NCI-H524 treated with DMSO at 0.1 percent for 48 hours (cell line): ENCODE measurements at places on chromosomes 1 and 21.

GRCh38 chr1:12585536-12585935 lies 32.5 kb downstream of the DHRS3 start:
- no peak for DNase-seq

- no peak for DNase-seq
Observed at GRCh38 chr1:45973121-45973520, 159.3 kb downstream of the PIK3R3 start.

DNA sequence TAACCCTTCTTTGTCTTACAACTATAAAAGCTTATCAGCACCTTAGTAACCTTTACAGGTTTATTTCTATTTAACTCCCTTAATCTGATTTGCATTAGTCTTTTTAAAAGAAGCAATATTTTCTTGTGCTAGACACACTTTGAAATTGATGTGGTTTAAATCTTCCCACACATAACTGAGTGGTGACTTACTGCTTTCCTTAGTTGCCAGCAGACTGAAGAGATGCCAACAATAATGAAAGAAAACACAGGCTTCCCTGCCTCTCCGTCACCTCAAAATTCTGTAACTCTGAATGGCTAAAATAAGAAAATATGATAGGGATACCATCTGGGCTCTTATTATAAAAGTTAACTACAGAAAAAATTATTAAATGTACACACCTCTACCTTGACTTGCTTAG lies 196.8 kb downstream of the PTBP2 start:
- DNase-seq = no peak

GRCh38 chr21:20720623-20721022 lies 277.6 kb upstream of the NCAM2 start:
- DNase-seq = no peak

DNA sequence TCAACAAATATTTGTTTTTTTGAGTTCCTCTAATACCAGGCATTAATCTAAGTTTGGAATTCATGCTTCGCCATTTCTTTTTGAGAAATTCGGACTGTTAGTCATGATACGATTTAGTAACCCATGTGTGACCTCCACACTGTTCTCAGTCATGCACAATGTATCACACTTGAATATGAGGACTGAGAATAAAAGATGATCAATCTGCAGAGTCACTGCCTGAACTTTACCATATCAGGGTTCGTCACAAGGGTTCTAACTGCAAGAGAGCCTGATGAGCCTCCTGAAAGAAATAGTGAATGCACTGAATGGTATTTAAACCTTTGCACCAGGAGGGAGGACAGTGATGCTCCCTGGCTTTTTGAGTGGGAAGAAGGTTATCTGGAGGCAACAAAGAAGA lies 10.9 kb upstream of the FASLG start:
- no peak for DNase-seq

GRCh38 chr1:44119525-44119924 lies 904 bp downstream of the KLF17 start:
- DNase-seq = no peak

DNA sequence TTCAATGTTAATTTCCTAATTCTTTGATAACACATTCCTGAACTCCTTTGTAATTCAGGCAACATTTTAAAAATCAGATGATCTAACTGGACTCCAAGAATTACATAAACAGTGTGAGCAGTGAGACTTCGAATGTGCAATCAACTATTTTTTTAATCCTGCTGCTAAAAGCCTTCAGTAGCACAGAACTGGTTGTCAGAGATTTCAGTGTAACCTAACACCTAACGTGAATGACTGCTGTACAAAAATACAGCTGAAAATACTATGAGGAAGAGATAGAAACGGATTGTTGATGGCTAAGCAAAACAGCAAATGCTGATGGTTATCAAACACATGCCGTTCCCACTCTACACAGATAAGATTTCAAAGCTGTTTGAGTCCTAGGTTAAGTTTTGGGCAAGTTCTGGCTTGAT lies 46.1 kb downstream of the APP start:
- DNase-seq = no peak

- DNase-seq = no peak
Observed at GRCh38 chr1:20936216-20936615, 149.1 kb upstream of the HP1BP3 start.

- DNase-seq = no peak
Observed at GRCh38 chr1:89706700-89707012, 73.7 kb downstream of the LRRC8C start.

DNA sequence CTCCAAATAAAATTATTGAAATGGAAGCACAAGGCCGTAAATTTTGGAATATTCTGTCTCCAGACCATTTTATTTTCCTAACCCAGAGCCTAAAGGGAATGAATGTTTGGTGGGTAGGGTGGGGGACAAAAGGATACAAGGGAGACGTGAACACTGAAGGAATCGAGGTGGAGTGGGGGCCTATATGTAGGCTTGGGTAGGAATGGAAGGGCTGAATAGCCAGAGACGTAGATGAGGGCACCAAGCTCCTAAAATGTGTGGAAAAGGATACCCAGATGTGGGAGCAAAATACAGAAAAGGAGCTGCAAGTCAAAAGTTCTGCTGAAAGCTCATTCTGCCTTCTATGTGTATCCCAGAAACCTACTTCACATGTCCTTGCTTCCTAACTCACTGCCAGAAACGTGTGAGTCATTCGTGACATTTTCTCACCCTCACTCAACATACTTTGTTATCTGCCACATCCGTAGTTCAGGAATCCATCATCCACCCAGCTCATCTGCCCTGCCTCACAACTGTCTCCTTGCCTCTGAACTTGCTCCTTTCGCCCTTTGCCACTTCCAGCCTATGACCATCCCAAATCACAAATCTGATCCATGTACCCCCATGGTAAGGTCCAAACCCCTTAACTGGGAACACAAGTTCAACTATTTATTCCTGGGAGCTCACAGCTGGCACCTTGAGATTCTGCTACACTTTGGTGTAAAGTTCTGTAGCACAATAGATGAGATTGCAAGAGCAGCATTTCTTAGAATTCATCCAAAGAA lies 84.1 kb upstream of the PRDX6 start:
- DNase-seq = no peak

GRCh38 chr1:200153277-200154055 lies 126.0 kb downstream of the NR5A2 start:
- DNase-seq = no peak

- DNase-seq = no peak
Observed at GRCh38 chr1:172640111-172640510, 18.8 kb upstream of the FASLG start.

DNA sequence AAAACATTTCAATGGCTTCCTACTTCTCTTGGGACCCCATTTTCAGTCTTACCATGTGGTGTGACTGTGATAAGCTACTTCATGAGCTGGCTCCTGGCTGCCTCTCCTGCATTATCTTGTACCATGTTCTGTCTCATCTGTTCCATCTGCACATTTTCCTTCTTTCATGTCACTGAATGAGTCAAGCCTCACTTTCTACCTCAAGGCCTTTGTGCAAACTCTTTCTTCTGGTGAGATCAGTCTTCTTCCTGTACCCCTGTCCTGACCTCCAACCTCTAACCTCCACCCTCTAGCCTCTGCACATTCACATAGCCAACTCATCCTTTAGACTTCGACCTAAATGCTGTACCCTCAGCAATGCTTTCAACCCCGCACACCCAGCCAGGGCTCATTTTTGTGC lies 9.6 kb upstream of the FAM78B start:
- DNase-seq = no peak

DNA sequence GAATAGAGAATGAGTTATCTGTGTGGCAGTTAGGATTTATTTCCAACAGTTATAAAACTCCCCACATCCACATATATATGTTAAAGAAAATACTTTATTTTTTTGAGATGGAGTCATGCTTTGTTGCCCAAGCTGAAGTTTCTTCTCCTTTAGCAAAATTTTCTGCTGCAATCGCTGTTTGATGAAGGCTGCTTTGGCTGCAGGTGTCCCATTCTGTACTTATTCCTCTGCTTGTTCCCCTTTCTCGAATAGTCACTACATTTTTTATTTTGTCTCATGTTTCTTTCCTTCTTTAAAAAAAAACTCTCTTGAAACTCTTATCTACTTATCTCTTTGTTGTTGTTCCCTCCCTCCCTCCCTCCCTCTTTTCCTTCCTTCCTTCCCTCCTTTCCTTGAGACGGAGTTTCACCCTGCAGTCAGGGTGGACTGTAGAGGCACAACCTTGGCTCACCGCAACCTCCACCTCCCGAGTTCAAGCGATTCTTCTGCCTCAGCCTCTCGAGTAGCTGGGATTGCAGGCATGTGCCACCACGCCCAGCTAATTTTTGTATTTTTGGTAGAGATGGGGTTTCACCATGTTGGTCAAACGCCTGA lies 10.6 kb downstream of the OR2W3 start:
- DNase-seq = no peak

DNA sequence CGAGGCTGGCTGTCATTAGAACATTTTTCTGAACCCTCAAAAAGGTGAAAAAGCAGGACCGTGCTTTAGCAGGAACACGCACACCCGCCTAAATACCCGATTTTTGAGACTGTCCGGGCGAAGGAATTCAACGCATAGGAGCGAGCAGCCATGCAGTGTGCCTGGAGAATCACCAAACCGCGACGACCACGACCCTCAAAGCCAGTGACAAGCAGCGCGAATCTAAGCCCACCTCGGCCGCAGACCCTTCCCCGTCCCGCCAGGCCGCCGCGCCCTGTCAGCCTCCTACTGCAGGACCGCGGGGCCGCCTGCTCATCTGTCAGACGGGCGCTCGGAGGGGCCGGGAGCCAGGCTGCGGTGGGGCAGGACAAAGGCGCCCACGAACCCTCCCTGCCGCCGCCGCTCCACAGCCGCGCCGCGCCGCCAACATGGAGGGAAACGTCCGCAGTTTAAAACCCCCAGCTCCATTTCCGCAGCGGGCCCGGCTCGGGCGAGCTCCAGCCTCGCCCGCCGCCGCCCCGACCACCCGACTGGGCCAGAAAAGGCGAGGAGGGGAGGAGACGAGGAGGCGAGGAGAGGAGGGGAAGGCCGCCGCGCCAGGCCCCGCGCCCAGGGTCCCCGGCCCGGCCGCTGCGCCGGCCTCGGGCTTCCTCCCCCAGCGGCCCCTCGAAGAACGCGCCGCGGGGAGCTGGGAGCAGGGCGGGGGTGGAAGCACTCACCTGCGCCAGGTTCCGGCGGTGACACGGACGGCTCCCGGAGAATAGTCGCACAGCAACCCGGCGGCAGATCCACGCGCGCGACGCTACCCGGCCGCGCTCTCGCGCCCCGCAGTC lies at the start of gene LBR:
TSS of gene LBR (minus strand) at position 804 of the 833 bp plus-strand sequence. CDS start 3,963 bp downstream, outside the sequence.
- no peak for DNase-seq

GRCh38 chr1:243956450-243956849 lies 94.6 kb upstream of the ZBTB18 start:
- no peak for DNase-seq

- no peak for DNase-seq
Observed at GRCh38 chr21:42086969-42087368, 15.9 kb downstream of the UMODL1 start.

GRCh38 chr1:71831646-71832045 lies 450.7 kb downstream of the NEGR1 start:
- no peak for DNase-seq

DNA sequence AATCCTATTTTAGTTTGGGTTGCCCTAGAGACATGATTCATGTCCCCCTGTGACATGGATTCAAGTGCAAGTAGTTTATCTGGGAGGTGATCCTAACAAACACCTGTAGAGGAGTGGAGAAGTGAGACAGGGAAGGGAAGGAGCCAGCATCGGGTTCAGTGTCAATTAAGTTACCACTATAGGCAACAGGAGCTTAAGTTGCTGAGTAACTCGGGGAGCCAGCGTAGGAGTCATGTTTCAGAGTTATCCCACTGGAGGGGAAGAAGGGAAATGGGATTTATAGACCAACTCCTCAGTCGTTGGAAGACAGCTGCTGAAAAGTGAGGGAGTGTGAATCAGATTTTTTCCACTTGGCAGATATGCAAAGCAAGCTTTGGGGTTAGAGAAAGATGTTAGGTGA lies 54.9 kb downstream of the SLC30A7 start:
- DNase-seq = no peak

GRCh38 chr1:110102081-110102480 lies 10.2 kb upstream of the UBL4B start:
- no peak for DNase-seq

- DNase-seq = no peak
Observed at GRCh38 chr1:234315091-234315541, 58.1 kb upstream of the COA6 start.

- DNase-seq = no peak
Observed at GRCh38 chr1:54070171-54070837, 16.9 kb downstream of the TCEANC2 start.

DNA sequence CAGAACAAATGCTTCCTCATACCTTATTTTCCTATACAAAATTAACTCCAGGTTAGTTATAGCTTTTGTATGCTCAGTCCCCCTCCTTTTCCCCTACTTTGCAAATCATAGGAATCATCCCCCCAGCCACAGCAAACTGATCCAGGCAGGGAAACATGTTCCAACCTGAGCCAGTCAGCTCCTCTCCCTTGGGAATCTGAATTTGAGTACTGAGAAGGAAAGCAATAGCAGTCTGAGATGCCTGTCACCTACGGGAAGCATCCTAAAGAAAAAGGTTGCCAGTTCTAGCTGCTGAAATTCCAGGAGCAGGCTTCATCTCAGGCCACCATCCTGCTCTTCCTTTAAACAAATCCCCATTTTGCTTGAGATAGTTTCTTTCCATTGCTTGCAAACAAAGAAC lies 6.9 kb downstream of the ADSS2 start:
- no peak for DNase-seq

DNA sequence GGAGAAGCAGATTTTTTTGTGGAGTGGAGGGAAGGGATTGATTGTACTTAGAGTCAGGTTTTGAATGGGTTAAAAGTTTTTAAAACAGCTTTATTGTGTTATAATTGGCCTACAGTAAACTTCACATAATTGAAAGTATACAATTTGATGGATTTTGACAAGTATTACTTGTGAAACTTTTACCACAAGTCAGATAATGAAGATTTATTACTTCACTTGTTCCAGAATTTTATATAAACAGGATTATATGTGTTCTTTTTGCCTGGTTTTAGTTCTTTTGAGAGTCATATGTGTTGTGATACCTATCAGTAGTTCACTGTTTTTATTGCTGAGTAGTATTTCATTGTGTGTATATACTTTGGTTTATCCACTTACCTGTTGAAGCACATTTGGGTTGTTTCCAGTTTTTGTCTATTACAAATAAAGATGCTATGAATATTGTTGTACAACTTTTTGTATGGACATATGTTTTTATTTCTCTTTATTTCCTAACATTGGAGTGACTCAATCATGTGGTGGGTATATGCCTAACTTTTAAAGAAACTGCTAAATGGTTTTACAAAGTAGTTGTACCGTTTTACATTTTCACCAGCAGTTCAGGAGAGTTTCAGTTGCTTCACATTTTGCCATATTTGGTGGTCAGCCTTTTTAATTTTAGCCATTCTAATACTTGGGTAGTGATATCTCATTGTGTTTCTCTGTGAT lies 71.0 kb downstream of the DYRK1A start:
- DNase-seq = no peak

- DNase-seq = no peak
Observed at GRCh38 chr1:84037758-84038611, 39.1 kb upstream of the TTLL7 start.

DNA sequence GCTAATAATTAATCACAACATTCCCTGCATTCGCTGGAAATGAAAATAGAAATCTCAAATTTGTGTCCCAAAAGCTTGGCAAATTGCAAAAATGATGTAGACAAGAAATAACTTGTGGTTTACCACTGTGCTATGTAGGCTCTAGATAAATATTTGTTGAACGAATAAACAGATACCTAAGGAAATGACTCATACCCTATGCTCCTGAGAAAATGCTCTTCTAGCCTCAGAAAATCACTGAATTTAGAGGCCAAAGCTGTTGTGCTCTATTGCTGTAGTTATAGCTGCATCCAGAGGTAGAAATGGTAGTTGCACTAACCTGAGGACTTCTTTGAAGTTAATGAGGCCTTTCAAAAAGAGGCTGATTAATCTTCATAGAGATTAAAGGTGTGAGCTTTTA lies 142.0 kb upstream of the ZNHIT6 start:
- no peak for DNase-seq
